ENCODE measurements at places on chromosomes 13 and 19.

DNA sequence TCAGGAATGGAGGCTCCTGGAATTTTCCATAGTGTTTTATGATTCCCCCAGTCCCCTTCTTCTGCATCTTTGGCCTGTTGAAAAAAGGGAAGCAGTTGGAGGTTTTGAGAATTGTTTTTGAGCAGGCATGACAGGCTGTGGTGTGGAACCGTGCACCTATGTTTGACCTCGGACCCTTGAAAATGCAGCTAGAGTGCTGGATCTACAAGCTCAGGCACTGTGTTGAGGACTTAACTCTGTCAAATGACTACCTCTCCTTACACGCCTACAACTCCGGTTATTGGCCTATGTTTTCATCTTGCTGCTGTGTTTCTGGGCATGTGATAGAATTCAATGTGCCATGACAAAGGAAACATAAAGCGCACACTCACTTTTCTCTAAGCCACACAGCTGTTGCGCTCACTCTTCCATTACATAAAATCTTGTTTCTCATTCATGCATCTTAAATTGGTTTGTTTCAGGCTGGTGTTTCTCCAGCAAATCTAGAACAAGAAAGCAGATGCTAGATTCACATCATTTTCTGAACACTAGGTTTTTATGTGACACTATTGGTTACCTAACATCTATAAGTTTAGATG lies 616.6 kb downstream of the FGF9 start:
- DNase-seq: no peak

- no peak for DNase-seq
Measured at GRCh38 chr13:26526702-26527216, 30.7 kb upstream of the WASF3 start.

DNA sequence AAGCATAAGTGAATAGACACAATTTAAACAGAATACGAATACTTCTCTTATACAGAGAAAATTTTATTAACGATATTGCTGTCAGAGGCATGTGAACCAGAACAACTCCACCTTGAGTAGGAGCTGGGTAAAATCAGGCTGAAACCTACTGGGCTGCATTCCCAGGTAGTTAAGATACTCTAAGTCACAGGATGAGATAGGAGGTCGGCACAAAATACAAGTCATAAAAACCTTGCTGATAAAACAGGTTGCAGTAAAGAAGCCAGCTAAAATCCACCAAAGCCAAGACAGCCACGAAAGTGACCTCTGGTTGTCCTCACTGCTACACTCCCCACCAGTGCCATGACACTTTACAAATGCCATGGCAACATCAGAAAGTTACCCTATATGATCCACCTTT lies 49.2 kb upstream of the TRPC4 start:
- DNase-seq: no peak

DNA sequence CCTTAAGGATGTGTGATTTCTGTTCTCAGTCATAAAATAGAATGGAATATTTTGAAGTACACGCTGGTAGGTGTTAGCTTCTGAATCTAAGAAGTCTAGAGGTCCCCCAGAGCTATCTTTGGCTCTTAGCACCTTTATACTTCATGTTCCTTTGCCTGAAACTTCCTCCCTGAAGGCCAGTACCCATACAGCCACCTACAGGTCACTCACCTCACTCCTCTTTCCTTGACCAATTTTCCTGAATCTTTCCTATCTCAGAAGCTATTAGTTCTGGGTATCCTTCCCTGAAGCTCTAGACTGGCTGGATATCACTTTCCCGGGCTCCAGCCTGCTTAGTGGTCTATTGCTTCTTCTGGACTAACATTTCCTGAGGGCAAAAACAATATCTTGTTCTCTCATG lies 93.4 kb upstream of the EDNRB start:
- DNase-seq: no peak

DNA sequence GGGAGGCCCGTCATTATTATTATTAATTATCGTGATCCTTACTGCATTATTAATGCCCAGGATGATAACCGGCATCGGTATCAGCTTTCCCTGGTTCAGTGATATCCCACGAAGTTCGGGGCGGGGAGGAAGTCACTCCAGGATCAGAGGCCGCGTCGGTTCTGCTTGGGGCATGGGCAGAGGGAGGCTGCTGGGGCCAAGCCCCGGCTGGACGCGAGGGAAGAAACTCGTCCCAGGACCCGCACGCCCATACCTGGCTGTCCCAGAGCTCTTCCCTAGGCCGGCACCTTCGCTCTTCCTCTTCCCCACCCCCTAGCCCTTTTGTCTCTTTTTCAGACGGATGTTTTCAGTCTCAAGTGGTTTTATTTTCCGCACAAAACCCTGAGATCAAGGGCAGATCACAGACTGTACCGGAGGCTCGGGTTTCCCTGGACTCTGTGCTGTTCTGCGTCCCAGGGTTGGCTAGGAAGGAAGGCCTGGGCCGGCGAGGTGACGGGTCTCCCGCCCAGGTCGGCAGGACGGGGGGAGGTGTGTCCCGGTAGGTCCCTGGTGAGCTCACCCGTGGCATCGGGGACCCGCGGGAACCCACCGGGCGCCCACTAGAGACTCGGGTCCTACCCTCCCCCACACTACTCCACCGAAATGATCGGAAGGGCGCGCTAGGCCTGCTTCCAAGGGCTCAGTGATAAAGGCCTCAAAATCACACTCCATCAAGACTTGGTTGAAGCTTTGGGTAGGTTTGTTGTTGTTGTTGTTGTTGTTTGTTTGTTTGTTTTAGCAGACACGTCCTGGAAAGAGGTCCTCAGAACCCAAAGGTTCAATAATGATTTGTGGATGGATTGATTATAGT lies 7.9 kb downstream of the ZIC2 start:
- no peak for DNase-seq

DNA sequence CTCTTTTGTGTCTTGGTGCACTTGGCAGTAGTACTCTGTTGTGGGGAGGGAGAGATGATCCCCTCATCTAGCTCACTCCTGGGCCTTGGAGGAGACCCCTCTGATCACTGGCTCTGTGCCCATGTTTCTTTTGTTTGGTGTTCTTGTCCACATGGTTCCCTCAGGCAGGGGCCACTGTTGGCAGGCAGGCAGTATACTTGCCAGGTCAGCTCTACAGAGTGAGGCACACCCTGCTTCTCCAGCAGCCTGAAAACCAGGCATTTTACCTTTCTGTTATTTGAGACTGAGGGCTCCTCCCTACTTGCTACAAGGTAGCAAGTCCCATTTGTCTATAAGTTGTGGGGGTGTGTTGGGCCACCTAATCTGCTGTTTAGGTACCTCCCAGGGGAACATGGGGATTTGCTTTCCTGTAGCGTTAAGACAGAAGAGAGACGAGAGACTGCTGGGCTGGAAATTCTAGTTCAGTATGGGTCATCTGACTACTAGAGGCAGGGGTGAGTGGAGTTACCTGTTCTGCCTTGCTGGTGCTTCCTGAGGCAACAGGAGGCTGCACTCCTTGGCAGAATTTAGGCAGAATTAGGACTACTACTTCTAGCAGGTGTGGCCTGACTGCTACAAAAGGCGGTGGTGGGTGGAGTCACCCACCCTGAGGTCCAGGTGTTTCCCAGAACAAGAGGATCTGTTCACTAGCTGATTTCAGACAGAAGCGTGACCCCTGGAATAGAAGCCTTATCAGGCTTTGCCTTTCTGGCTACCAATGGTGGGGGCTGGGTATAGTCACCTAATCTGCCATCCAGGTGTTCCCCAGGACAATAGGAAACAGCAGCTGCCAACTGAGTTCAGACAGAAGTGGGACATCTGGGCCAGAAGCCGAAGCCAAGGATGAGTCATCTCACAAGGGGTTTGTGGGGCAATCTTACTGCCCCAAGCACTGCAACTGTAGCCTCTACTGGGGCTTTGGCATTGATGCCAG lies 843.0 kb upstream of the ATXN8OS start:
- DNase-seq: peak; percentile 3

DNA sequence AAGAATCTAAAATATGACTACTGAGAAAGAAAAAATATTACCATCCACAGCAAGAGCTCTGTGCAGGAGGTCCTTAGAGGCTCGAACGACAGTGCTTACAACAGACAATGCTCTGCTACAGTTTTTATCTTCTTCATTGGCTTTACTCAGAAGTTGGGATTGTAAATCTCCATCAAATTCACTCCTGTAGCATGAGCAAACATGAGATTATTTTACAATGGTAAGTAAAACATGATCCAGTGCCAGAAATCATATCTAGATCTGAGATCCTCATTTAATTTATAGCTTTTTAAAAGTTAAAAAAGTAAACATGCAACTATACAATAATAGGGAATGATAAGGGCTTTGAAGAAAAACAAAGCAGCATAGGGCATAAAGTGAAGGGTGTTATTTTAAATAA lies 144.5 kb upstream of the FBXL3 start:
- no peak for DNase-seq

DNA sequence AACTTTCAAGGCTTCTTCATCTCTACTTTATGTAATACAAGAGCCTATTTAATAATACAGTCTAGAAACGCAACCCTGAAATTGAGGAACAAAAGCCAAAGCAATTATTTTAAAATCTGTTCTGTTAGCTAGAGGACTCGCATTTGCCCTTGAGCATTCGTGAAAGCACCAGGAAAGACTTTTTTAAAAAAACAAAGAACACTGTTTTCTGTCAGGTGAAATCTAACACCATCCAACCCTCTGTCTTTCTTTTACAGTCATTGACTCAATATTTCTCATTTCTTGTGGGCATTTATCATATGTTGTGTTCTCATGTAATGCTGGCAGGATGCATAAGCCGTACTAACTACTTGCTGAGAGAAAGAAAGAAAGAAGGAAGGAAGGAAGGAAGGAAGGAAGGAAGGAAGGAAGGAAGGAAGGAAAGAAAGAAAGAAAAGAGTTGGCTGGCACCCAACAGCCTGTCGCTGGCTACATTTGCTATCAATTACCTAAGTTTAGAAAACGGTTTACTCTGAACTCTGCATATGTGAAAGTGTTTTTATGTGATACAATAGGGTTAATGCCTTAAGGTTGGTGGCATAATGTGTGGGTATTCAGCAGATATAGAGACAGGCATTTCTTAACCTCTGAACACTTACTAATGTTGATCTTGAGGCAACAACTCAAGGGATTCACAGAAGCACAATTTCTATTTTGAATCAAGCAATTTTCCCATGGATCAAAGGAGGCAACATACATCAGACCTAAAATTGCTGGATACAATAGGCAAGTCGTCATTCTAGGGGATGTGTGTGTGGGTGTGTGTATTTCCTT lies 445.4 kb downstream of the DCT start:
- DNase-seq: peak; percentile 42

GRCh38 chr13:43918636-43919035 lies 38.9 kb downstream of the LACC1 start:
- no peak for DNase-seq

- no peak for DNase-seq
Measured at GRCh38 chr13:42392716-42393572, 121.0 kb downstream of the AKAP11 start.

All from NCI-H2171 (cell line).